AG04449 (cell line): ENCODE measurements at places on chromosomes 3 and 15.

- DNase-seq: no peak
These were observed 403.4 kb upstream of the SUCLG2 start for GRCh38 chr3:68057637-68058320.

DNA sequence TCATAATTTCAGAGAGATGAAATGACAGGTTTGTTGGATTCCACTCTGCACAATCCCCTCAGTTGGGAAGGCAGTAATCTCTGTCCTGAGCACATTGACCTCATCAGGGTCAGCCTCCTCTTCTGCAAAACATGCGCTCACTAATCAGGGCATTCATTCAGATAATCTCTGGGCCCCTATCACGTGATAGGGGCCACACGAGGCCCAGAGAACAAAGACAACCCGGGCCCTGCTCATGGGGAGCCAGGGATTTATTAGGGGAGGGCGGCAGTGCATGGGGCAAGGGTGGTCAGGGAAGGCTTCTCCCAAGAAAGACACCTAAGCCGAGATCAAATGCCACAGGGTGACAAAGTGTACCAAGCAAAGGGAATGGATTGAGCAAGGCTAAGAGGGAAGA lies 1.1 kb downstream of the TCTA start:
- DNase-seq: no peak

DNA sequence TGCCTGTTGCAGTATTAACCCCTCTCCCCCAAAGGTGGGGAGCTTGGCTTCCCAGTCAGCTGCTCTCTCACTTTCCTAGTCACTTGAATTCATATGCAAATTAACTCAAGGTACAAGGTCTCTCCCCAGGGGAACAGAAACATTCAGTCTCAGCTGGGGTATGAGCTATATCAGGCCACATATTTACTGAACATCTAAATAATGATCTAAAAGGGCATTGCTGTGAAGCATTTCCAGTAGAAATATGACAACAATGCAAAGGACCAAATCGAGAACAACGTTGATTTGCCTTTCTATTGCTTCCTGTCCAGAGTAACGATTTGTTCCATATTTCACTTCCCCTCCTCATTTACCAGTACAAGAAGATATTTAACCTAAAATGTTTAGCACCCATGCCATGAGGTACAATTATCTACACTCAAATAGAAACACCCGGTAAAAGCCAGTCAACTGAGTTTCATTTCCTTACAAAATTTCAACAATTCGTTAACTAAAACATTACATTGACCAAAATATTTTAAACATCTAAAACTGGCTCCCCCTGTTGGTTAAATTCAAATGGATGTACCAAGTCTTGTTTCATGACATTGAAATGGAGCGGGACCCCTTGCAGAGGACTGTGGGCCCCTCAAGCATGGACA lies 36.5 kb upstream of the KLHL6 start:
- DNase-seq: no peak

DNA sequence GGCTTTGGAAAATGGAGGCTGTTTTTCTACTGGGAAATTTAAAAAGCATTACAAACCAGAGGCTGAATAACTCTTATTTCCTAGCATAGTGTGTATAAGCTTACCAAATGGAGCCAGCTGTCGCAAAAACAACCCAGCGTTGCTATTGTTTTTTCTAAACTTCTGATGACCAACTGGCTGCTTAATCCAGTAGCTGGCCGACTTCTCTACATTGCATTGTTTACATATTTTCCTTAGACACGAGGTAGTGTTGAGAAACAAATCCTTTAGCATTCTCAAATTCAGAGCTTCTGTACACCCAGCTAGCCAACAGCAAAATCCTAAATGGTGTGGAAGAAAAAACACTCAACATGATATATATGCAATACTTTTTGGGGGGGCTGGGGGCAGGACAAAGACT lies 161.0 kb upstream of the ADAMTS9 start:
- no peak for DNase-seq

DNA sequence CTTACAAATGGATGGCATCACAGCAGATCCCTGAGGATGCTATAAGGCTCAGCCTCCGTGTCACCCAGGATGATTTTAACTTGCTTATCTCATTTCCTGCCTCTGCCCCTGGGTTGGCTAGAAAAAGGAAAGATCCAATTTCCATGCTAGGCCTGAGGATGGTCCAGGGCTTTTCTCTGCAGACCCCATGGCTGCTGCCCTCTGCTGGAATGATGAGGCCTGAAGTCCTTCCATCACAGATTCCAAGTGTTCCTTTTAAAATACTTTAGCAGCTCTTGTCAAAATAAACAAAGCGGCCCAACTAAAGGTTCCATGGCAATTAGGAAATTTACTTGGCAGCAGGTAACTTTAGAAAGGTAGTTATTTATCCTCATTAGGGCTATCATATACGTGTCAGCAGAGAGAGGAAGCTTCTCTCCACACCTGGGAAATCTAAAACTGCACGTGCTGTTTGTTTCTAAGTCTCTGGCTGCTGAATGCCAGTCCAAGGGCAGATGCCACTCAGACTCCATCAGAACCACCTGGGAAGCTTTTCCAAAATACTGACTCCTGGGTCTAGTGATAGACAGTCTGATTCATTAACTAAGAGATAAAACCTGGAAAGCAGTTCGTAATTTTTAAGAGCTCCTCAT lies 401.9 kb upstream of the IL12A start:
- DNase-seq: no peak

- DNase-seq: no peak
These were observed 91.6 kb downstream of the DNASE1L3 start for GRCh38 chr3:58119186-58119585.

GRCh38 chr15:35986191-35986721 lies 440.3 kb upstream of the DPH6 start:
- DNase-seq: no peak

- DNase-seq: no peak
These were observed 78.2 kb downstream of the LINGO1 start for GRCh38 chr15:77554306-77555080.

DNA sequence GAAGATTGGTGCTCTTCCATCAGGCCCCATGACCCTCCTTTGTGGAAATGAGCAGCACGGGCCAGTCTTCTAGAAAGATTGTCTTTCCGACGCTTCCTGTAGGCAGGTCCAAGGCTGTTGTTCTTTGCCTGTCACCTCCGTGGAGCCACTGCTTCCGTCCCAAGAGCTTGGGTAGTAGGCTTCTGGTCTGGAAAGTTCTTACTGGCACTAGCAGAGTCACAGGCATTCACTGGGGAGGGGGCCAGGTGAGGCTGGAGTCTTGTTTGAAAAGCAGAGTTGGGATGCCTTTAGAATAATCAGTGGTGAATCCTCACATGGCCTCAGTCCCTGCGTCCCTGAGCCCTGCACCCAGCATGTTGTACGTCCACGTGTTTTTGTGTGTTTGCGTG lies 76.2 kb upstream of the ADPGK start:
- no peak for DNase-seq

DNA sequence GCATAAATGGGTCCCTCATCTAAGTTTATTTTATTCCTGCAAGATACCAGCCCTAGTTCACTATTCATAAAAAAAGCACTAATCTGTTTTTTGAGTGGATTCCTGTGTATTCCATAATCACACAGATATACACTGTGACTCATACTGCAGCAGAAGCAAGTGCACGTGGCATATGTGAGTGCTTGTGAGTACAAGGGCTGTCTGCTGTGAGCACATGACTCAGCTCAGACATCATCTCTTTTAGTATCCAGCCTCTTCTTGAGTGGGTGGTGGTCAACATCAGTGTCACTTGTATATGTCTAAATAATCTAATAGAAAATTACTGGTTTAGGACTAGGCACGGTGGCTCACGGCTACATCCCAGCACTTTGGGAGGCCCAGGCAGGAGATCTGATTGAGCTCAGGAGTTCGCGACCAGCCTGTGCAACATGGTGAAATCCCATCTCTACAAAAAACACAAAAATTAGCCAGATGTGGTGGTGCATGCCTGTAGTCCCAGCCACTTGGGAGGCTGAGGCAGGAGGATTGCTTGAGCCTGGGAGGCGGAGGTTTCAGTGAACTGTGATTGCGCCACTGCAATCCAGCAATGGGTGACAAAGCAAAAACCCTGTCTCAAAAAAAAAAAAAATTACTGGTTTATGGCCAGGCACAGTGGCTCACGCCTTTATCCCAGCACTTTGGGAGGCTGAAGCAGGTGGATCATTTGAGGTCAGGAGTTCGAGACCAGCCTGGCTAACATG lies 49.8 kb downstream of the NIPA2 start:
- DNase-seq: peak; percentile 92
